ENCODE measurements at places on chromosomes 3 and 15.
A peak's percentile ranks its signal among the peaks of the same experiment; 100 is the strongest.

GRCh38 chr3:35275768-35276167 lies 363.6 kb upstream of the ARPP21 start:
- DNase-seq: no peak

DNA sequence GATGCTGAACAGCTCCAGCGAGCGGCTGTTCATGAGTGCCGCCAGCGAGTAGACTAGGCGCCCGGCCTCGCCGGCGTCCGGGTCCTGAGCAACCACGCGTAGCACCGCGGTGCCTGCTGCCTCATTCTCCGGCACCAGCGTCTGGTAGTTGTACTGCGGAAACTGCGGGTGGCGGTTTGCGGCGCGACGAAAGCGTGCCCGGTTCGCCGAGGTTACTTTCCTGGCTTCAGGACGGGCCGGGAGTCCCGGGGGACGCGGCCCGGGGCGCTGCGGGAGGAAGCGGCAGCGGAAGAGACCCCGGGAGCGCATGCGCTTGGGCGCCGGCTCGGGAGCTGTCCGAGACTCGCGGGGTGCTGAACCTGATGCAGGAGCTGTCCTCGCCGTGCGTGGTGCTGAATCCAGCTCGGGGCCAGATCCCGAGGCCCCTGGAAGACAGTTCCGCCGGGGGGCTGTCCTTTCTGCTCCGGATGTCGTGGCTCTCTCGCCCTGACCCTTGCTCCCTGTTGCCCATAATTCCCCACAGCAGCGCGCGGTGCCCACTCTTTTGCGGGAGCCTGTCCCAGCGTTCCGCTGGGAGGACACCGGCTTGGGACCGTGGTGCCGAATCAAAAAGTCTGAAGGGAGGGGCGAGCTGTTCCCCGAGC lies 1.1 kb downstream of the CELSR3 start:
- DNase-seq: peak; percentile 75

DNA sequence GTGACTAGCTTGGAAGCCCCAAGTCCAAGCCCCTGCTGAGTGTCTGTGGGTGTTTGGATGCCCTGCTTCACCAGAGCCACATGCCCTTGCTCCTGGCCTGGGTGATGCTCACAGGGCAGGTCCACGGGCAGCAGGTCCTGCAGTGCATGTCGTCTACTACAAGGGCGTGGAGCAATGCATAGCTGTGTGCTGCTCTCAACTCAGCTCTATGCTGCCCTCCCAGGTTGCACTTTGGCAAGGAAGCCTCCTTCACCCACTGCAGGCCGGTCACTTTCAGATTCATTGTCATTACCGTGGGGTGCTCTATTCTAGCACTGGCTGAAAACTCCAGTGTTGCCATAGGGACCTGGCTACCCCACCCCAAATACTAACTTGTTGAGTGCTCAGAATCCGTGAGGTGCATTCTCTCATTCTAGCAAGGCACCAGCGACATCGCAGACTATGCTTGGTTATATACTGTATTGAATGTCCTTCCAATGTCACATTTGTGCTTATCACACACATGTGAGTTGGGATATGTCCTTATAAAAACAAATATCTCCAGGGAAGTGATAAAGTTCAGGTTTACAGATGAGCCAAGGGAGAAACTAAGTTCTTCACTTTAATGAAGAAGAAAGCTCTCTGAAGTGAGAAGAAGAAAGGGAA lies 51.8 kb downstream of the GRAMD1C start:
- no peak for DNase-seq

- DNase-seq: no peak
These were observed 303.8 kb downstream of the TLE3 start for GRCh38 chr15:69793781-69794451.

DNA sequence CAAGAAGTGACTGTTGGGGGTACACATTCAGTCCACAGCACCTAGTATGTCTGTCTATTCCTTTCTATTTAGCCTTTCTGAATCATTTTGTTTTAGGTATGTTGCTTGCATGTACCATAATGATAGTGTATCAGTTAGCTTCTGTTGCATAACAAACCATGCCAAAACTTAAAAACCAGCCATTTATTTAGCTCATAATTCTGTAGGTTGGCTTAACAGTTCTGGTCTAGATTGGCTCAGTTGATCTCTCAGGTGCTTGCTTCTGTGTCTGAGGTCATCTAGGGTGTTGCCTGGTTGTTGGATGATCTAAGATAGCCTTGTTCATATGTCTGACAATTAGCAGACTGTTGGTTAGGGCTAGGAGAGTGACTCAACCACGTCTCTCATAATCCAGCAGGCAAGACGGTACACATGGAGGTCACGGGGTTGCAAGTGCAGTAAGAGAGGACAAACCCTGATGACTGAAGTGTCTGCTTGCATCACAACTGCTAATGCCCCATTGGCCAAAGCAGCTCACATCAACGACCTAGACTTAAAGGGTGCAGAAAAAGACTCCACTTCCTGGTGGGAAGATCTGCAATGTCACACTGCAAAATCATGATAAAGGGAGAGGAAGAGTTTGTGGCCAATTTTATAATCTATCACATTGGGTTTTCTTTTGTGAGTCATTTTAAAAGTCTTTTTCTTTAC lies 6.8 kb upstream of the PDCD6IP start:
- no peak for DNase-seq

GRCh38 chr3:111802163-111802625 lies 56.9 kb upstream of the PHLDB2 start:
- no peak for DNase-seq

- DNase-seq: peak; percentile 16
These were observed 43.1 kb upstream of the SLC25A36 start for GRCh38 chr3:140898340-140899180.

DNA sequence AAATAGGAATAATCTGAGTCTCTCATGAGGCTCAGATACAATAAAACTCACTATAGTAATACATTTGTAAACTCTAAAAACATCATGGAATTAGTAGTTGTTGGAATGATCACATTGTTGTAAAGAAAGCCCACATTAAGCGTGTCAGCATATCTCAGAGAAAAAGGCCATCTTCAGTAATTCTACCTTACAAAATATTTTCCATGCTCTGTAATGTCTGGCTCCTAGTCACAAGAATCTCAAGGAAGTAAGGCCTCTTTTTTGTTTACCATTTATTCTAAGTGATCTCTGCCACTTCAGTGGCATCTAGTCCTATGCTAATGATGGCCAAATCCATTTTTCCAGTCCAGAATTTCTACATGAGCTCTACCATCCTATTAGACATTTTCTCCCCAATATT lies 240.2 kb upstream of the ZNF717 start:
- DNase-seq: no peak

DNA sequence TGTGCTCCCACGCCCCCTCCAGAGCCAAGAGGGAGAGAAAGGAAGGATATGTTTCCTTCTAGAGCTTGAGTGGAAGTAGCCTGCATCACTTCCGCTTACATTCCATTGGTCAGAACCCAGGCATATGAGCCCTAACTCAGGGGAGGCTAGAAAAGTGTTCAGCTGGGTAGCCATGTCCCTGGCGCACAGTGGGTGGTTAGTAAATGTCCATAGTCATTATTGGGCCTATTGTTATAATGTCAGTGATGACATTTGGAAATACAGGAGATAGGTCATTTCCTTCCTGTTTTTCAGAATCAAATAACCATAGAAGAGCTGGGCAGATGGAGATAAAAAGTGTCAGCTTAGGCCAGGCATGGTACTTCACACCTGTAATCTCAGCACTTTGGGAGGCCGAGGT lies 27.3 kb downstream of the CD276 start:
- DNase-seq: no peak

- DNase-seq: no peak
These were observed 12.0 kb downstream of the SOX2 start for GRCh38 chr3:181723625-181724191.

GRCh38 chr3:65526656-65527055 lies 512.1 kb downstream of the MAGI1 start:
- no peak for DNase-seq

DNA sequence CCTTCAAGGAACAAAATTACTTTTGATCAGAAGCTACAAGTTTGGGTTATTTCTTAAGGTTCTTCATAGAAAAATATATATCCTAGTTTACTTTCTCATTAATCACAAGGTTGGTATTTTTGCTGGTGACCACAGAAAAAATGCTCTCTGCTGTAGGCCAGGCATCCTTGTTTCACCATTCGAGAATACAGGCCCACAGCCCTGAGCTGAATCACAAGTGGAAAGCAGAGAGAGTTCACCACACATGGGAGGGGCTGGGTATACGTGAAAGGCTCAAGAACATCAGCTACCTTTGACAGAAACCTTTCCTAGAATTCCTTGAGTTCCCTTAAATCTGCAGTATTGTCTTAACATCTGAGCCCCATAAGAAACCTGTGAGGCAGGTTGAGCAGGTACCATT lies 23.2 kb downstream of the CPEB1 start:
- no peak for DNase-seq

GRCh38 chr3:2771193-2771592 lies 339.0 kb downstream of the IL5RA start:
- DNase-seq: no peak

GRCh38 chr3:20147361-20147760 lies 38.6 kb downstream of the SGO1 start:
- no peak for DNase-seq

GRCh38 chr3:151559736-151560135 lies 98.9 kb upstream of the IGSF10 start:
- no peak for DNase-seq

DNA sequence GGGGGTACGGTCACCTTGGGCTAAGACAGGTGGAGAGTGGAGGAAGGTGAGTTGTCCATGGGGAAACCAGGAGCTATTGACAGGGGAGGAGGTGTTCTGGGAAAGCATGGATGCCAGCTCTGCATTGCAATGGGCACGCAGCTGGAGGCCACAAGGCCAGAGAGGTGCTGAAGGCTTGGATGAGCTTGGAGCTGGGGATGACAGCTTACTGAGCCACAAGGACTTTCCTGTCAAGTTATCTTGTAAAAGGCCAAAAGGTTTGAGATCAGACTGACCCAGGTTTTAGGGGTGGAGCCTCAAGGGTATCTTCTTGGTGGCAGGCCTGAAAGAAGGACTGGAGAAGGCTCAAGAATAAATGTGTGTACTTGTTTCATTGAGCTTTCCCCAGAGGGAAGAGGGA lies 115.2 kb downstream of the ASB7 start:
- DNase-seq: no peak

DNA sequence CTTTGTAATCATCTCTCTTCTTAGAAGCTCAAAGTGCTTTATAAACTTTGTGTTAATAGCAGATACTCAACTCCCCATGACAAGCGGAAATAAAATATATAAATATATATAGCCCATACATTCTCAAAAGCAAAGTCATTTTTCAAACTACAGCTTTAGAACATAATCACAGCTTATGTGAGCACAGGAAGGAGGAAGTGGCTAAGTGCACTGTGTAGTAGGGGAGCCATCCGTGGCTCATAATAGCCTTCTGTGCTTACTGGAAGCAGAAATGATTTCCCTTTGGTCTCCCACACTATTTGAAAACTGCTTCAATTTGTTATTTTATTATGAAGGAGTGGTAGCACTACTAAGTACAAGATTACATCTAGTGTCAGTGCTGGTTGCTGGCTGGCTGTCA lies 151.4 kb upstream of the ARL6 start:
- DNase-seq: no peak

GRCh38 chr3:146125951-146126350 lies 35.0 kb downstream of the PLOD2 start:
- no peak for DNase-seq

DNA sequence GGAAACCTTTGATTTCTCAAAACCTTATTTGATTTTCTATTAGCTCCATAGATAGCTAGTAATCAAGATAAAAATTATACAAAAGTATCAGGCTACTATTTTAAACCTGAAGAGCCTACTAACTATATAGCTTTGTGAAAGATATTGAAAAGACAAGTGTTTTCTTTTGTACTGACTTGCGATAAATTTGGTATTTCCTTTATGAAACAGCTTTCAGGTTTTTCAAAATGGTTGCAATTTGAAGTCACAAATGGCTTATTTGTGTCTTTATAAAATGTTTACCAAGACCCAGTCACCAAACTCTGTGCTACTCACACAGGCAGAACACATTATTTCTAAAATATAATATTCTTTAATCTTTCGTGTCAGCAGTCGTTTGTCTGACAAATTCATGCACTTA lies 167.5 kb upstream of the ALCAM start:
- no peak for DNase-seq

- DNase-seq: peak; percentile 79
These were observed 43.5 kb upstream of the BDH1 start for GRCh38 chr3:197599089-197599765.

DNA sequence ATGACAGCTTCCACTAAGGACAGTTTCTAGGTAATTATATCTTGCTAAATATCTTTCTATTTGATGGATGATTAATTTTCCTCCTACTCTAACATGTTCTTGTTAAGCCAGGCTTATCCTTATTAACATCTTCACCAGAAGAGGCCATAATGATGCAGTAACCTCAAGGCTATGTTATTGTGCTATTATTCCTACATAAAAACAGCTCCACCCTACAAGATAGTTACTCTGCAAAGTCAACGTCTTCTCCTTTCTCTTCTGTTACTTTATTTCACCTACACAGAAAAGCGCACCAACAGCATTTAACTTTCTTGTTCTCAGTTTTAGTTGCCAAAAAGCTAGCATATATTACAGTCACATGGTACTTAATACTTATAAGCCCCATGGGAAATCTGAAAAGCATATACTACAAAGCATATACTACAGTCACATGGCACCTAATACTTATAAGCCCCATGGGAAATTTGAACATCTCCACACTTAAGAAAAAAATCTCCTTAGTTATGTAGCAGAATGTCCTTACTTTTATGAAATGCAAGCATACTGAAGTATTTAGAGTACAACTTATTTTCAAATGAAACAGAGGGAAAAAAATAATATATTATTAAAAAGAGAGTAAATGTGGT lies 13.4 kb downstream of the ADAM10 start:
- DNase-seq: no peak

DNA sequence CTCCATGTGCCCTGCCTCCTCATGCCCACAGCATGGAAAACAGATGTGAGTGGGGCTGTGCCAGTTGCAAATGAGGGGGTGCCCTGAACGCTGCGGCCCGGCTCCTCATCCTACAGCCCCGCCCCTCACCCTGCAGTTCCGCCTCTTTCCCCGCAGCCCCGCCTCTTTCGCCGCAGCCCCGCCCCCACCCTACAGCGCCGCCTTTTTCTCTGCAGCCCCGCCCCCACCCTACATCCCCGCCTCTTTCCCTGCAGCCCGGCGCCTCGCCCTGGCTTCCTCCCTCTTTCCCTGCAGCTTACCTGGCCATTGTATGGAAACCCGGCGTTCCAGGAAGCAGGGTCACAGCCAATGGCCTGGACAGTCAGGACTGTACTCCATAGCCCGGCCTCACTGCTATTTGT lies 284.9 kb downstream of the TLE3 start:
- DNase-seq: peak; percentile 20

GRCh38 chr3:155876037-155876436 lies 5.6 kb downstream of the GMPS start:
- DNase-seq: no peak

Data from endothelial cell (in vitro differentiated cells).